ENCODE measurements at places on chromosomes 3 and 15. TPM values are rescaled to one million over a fixed set of nuclear protein-coding genes. Genes with fewer than 3 reads are reported as not detected.

DNA sequence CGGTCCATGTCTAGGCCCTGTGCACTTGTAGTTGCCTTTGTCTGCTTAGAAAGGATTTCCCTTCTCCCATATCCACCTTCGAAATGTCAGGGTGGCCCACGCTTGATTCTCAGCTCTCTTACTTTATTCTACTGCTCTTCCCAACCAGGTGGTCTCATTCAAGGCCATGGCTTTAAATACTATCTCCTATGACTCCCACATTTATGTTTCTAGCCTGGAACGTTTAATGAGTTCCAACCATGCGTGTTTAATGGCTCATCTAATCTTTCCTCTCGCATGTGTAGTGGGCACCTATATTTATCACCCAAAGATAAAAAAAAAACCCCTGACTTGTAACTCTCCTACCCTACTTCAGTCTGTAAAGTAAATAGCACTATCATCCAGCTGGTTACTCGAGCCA is 727.2 kb upstream of the CFAP20DC start:
- H3K36me3 ChIP-seq = no peaks in the 10 kb centered on the region
- H3K27me3 ChIP-seq = no peaks in the 10 kb centered on the region
- no peak overlapping the region for H3K27ac ChIP-seq
- no peak overlapping the region for H3K4me3 ChIP-seq

Gene POLR2H
- 96.4 TPM for total RNA-seq

GRCh38 chr3:151946606-151947005 is 73.2 kb downstream of the SUCNR1 start:
- no peaks in the 10 kb centered on the region for H3K27me3 ChIP-seq
- no peak for DNase-seq
- H3K27ac ChIP-seq = no peak overlapping the region

DNA sequence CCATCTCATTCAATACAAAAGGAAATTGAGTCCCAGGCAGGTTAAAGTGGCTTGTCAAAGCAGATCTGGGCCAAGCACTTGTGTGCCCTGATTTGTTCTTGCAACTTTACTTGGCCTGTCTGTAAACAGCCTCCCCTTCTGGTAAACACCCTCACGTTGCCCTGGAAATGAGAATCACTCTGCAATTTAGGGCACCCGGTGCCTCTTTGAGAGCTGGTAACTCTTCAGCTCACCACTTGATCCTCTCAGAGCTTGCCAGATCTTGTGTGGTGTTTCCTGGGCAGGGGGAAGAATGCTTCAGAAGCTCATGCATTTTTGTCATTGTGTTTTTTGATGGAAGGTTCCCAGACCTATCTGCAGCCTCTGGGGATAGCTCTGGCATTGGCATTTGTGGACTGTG is 11.3 kb downstream of the MED12L start:
- no peak overlapping the region for H3K4me3 ChIP-seq
- no peak for DNase-seq
- no peaks in the 10 kb centered on the region for H3K4me1 ChIP-seq
- H3K36me3 ChIP-seq = no peaks in the 10 kb centered on the region

Gene GMNC
- not detected for total RNA-seq

DNA sequence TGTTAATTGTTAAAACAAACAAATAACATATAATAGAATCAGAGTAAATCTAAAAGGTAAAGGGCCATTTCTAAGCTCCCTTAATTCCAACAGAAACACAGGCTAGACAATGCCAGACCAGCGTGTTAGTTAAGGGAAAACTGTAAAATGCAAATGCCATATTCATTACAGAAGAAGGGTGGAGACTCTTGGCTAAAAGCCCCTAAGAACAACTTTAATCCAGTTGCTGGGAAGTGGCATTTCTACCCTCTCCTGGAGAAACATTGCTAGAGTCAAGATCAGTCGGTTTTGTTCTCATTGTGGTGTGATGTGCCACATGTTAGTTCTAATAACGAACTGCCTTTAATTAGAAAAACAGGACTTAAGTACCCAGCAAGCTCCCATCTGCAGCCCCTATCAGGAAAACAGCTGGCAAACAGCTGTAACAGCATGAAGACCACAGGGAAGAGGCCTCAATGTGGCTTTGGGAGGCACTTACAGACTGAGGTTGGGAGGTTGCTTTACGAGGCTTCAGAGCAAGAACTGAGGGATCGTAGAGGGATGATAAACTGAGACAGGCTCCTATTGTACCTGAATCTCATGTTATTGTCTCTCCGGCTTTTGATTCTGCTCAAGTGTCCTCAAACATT is 1134.8 kb downstream of the ROBO1 start:
- no peak for DNase-seq
- H3K36me3 ChIP-seq = no peaks in the 10 kb centered on the region
- H3K4me1 ChIP-seq = no peaks in the 10 kb centered on the region
- H3K4me3 ChIP-seq = no peak overlapping the region
- H3K27me3 ChIP-seq = no peaks in the 10 kb centered on the region

Gene GOLGA8K
- total RNA-seq = not detected

DNA sequence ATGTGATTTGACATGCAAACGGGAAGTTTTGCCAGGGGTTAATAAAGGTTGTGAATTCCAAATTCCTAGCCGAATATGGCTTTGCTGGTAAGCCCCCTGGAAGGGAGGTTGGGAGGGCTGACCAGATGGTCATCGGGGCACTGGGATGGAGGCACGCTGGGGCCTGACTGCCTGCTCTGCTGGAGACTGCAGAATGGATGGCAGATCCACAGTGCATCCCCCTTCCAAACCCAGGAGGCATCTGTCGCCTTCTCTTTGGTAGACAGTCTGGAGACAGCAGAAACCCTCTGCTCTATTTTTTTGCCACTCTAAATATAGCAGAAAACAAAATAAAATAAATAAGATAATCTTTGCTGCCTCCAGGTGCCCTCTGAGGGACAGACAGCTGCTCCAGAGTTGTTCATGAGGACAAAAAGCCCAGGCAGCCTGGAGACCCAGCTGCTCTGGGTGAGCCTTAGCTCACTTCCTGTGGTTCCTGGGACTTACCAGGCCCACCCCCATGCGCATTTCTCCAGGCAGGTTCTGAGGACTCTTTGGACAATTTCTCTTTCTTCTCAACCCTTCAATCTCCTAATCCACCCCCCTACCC is 6.1 kb upstream of the SPTBN5 start:
- H3K36me3 ChIP-seq = no peaks in the 10 kb centered on the region
- no peak overlapping the region for H3K4me3 ChIP-seq
- no peak for DNase-seq
- no peaks in the 10 kb centered on the region for H3K27me3 ChIP-seq

Gene CSTA
- 1.0 TPM for total RNA-seq

- peaks cover 22% of the 10 kb centered on the region for H3K4me1 ChIP-seq
- no peaks in the 10 kb centered on the region for H3K27me3 ChIP-seq
Observed at GRCh38 chr3:171841620-171842000, 1.5 kb upstream of the TMEM212 start.

DNA sequence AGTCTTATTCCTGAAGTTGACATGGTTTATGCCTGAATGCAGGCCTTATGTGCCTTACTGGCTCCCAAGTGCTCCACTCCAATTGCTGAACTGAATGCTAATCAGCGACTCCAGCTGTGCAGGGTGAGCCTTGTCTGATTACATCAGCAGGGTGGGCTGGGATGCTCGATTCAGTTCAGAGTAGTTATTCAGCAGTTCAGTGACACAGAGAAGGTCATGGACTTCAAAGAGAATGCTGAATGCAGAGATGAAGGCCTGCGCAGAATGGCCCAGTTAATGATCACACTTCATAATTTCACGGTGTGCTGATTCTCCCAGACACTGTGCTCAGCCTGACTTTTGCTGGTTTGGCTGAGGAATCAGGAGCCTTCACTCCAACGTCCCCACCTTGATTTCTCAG is 63.6 kb downstream of the CLDN1 start:
- no peak overlapping the region for H3K27ac ChIP-seq
- no peaks in the 10 kb centered on the region for H3K36me3 ChIP-seq
- H3K4me3 ChIP-seq = no peak overlapping the region
- no peak for DNase-seq
- no peaks in the 10 kb centered on the region for H3K4me1 ChIP-seq

Gene LCMT2
- 7.4 TPM for total RNA-seq

GRCh38 chr3:178684881-178685590 is 148.8 kb downstream of the KCNMB2 start:
- H3K27ac ChIP-seq = no peak overlapping the region
- H3K4me1 ChIP-seq = peaks cover 14% of the 10 kb centered on the region
- H3K36me3 ChIP-seq = no peaks in the 10 kb centered on the region

DNA sequence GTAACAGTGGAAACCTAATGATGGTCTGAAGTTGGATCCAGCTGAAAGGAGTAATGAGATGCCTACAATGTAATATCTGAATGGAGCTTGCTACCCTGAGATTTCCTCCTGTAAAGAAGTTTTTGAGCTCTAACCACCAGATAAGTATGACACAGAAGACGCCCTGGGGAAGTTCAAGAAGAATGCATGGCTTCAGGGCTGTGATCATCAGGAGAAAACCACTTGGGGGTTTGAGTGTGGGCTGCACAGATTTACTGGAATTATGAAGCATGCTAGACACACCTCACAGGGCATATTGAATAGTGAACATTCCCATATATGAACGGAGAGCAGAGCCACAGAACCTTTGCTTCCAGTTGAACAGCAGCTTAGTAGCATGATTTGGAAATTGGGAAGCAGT is 10.6 kb upstream of the CCDC80 start:
- no peaks in the 10 kb centered on the region for H3K36me3 ChIP-seq
- no peak for DNase-seq
- peaks cover 29% of the 10 kb centered on the region for H3K4me1 ChIP-seq
- no peak overlapping the region for H3K27ac ChIP-seq
- H3K27me3 ChIP-seq = no peaks in the 10 kb centered on the region
